ENCODE measurements at places on chromosomes 2 and 18.

GRCh38 chr2:187917535-187917934 lies 363.3 kb upstream of the TFPI start:
- H3K4me1 ChIP-seq: peaks cover 4% of the 10 kb centered on the region
- DNase-seq: no peak
- H3K36me3 ChIP-seq: no peaks in the 10 kb centered on the region
- H3K27me3 ChIP-seq: no peaks in the 10 kb centered on the region
- no peak overlapping the region for H3K27ac ChIP-seq

DNA sequence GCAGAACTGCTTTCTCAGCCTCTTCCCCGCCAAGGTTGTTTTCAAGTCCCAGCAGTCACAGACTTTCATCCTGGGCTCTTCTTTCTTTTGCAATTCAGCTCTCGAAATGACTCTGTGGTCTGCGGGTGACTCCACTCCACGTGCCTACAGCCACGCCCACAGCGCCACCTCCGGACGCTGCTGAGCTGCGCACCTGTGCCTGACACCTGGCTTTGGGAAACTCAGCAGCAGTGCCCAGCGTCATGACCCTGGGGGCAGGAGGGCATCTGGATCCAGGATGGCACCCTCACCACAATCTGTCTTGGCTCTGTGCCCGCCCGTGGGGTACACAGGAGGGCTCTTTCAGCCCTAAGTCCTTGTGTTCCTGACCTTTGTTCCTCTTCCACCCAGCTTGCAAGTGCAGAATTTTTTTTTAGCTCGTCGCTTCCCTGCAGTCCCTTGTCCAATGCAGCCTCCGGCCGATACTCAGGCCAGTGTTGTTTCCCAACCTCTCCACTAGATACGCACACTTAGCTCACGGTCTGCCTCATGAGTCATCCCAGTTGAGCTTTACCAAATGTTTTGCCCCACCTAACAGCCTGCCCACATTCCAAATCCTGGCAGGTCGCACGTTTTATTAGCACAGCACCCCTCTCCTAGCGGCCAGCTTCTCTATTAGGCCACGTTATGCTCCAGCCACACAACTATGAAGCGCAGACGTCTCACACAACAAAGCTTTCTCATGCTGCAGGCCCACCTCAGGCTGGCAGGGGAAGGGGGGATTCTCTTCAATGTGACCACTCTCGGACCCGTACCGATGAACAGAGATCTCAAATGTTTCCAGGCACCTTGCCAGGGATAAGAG lies 6.5 kb upstream of the CAPN10 start:
- peak overlapping the region; percentile 88 for H3K27ac ChIP-seq
- no peaks in the 10 kb centered on the region for H3K27me3 ChIP-seq
- peak; percentile 93 for DNase-seq
- H3K4me1 ChIP-seq: peaks cover 33% of the 10 kb centered on the region

GRCh38 chr2:138086576-138086975 lies 122.3 kb downstream of the HNMT start:
- H3K36me3 ChIP-seq: no peaks in the 10 kb centered on the region
- no peaks in the 10 kb centered on the region for H3K27me3 ChIP-seq
- H3K27ac ChIP-seq: no peak overlapping the region
- H3K4me3 ChIP-seq: no peak overlapping the region

DNA sequence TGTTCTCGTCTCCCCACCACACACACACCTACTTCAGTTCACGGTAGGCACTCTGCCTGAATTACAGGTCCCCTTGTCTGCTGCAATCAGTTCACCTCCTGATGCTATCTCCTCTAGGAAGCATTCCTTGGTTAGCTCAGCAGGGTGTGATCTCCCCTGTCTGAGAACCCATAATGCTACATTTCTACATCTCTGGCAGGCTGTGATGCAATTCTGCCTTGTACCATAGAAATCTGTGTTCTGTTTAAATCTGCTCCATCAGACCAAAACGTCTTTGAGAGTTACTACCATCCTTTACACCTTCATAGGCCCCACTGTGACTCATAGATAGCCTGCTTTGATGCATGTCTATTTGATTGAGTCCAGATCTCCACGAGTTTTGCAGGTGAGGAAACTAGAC lies 103.9 kb downstream of the TTC32 start:
- H3K36me3 ChIP-seq: no peaks in the 10 kb centered on the region
- DNase-seq: no peak
- H3K4me3 ChIP-seq: no peak overlapping the region
- H3K27ac ChIP-seq: no peak overlapping the region
- no peaks in the 10 kb centered on the region for H3K4me1 ChIP-seq

DNA sequence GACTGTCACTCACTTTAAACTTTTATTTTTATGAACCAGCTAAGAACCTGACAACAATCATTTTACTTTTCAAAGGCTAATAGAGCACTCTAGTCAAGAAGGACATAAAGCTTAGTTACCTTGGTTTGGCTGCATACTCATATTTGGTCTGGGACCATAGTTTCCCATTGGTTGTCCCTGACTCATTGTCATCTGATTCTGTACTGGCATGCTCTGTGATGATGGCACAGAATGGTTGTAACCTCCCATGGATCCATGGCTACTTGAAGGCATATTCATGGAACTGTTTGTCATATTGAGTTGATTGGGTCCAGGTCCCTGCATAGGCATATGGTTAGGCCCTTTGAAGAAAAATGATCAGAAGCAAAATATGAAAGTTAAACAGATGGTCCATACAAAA lies 37.9 kb downstream of the SS18 start:
- H3K27ac ChIP-seq: no peak overlapping the region
- no peak for DNase-seq
- H3K4me1 ChIP-seq: no peaks in the 10 kb centered on the region
- H3K4me3 ChIP-seq: no peak overlapping the region
- no peaks in the 10 kb centered on the region for H3K27me3 ChIP-seq

DNA sequence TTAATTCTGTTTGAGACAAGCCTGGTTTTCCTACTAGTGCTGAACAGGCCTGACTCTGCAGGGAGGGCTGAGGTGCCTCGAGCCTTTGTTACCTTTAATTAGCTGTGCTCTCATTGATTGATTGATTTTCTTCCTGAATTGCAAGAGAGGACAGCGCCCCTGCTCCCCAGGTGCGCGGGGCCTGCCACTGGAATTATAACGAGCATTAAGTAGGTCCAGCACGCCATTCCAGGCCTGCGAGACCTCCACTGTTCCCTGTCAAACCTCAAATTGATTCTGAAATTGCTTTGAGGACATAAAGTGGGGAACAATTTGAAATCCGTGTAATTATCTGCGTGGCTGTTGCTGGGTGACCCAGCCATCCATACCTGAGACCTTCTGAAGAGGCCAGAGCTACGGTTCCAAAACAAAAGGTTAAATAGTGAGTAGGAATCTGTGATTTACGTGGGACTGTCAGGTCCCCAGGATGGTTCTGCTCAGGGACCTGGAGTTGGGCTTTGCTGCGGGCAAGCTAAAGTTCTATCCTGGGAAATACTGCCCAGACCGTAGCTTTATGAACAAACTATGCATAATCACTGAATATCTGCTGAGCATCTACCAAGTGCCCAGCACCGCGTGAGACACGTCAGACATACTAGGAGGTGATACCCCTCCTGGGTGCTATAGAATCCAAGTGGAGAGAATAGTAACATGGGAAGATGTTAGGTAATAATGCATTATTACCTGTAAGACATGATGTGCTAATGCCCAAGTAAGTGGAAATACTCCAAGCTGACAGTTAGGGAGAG lies 104.1 kb downstream of the ZBTB7C start:
- H3K27me3 ChIP-seq: no peaks in the 10 kb centered on the region
- DNase-seq: no peak
- H3K36me3 ChIP-seq: no peaks in the 10 kb centered on the region
- H3K4me3 ChIP-seq: no peak overlapping the region
- H3K27ac ChIP-seq: no peak overlapping the region

DNA sequence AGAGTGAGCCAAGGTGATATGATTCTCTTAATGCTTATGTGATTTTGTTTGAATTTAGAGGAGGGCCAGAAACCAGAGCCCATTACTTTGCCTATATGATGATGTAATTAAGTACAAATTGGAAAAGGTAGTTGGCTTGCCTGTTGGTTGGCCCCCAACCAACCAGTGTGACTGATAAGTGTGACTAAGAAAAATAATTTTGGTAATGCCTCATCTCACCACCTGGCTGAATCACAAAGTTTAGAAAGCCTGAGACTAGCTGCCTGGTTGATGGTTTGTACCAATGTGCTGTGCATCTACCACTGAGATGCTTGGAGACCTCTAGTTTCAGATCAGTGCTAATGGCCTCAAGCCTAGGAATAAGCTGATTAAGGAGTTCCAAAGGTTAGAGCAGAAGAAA lies 338.7 kb downstream of the CDH2 start:
- no peaks in the 10 kb centered on the region for H3K4me1 ChIP-seq
- H3K27ac ChIP-seq: no peak overlapping the region
- no peak overlapping the region for H3K4me3 ChIP-seq
- no peaks in the 10 kb centered on the region for H3K27me3 ChIP-seq

DNA sequence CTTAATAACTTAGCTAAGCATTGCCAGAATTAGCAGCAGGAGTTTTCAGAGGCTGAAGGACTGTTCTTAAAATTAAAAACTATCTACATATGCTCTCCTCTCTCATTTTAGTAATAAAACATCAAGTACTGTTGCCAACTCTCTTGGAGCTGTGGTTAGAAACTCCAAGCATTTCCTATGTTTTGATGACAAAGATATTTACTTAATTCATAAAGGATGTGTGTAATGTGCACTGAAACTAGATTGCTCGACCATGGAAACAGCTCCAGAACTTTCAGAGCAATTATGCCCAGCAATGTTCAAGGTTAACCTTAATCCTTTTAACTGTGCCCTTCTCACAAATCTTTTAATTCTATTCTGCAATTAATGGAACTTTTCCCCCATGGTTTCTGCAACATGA lies 8.4 kb downstream of the GRP start:
- H3K4me3 ChIP-seq: no peak overlapping the region
- H3K27me3 ChIP-seq: peaks cover 32% of the 10 kb centered on the region
- H3K27ac ChIP-seq: no peak overlapping the region
- DNase-seq: no peak

- no peaks in the 10 kb centered on the region for H3K36me3 ChIP-seq
- H3K4me3 ChIP-seq: no peak overlapping the region
- peaks cover 6% of the 10 kb centered on the region for H3K4me1 ChIP-seq
- no peak for DNase-seq
- no peak overlapping the region for H3K27ac ChIP-seq
These were observed 75.0 kb downstream of the GLI2 start for GRCh38 chr2:120810639-120811038.

GRCh38 chr2:188452084-188452483 lies 160.4 kb downstream of the GULP1 start:
- no peaks in the 10 kb centered on the region for H3K4me1 ChIP-seq
- no peak overlapping the region for H3K4me3 ChIP-seq
- H3K36me3 ChIP-seq: no peaks in the 10 kb centered on the region
- H3K27ac ChIP-seq: no peak overlapping the region
- no peak for DNase-seq

- peaks cover 4% of the 10 kb centered on the region for H3K4me1 ChIP-seq
- peaks cover 40% of the 10 kb centered on the region for H3K36me3 ChIP-seq
- no peak overlapping the region for H3K27ac ChIP-seq
- no peaks in the 10 kb centered on the region for H3K27me3 ChIP-seq
- H3K4me3 ChIP-seq: no peak overlapping the region
- DNase-seq: no peak
These were observed 13.0 kb downstream of the YPEL5 start for GRCh38 chr2:30159766-30160165.

DNA sequence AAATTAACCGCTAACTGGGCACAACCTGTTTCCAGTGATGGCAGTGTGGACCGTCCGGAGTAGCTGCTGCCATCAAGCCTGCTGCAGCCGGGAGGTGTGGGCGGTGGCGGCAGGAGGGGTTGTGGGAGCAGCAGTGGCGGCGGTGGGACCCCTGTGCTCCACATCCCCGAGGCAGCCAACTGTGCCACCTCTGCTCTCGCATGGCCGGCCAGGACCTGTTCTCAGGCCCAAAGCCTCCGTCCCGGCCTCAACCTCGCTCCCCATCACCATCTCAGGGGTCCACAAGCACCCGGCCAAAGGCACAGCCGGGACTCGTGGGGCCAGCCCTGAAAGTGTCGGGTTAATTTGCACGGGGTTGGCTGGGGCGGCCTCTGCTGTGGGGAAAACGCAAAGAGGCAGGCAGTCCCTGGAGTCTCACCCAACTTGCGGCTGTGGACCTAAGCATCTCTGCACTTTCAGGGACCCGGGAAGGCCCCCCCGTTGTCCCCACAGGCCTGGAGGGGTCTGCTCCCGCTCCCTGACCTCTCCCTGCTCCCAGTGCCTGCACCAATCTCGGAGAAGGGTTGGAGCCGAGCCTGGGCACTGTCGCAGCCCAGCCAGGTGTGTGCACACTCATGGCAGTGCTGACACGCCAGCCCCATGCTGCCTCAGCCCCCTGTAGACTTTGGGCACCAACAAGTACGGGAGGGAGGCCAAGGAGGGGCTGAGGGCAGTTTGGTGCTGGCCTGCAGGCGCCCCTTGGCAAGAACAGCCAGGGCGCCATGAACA lies 44.4 kb upstream of the PEX13 start:
- no peak for DNase-seq
- H3K27ac ChIP-seq: no peak overlapping the region
- peaks cover 3% of the 10 kb centered on the region for H3K4me1 ChIP-seq
- H3K36me3 ChIP-seq: peaks cover 2% of the 10 kb centered on the region
- H3K27me3 ChIP-seq: no peaks in the 10 kb centered on the region

DNA sequence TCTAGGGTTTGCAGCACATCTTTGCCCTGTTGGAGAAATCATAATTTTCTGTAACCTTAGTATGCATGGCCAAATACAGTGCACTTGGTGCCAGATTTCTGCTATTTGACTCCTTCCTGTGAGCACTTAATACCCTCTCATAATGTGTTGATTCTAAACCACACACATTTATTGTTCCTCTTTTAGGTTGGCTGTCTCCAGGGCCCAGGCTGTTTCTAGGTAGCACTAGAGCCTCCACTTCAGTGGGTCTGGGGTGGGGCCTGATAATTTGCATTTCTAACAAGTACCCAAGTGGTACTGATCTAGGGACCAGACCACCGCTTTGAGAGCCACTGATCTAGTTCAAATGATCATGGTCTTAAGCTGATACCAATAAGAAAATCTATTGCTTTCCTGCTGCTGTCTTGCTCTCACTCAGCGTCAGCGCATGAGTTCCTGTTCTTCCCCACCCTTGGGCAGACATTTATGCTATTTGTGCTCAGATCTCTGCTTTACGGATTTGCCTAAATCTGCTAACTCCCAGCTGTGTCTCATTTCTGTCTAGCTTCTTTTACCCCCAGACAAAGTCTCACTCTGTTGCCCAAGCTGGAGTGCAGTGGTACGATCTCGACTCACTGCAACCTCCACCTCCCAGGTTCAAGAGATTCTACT lies 7.4 kb downstream of the PTRHD1 start:
- H3K27ac ChIP-seq: no peak overlapping the region
- DNase-seq: no peak
- no peak overlapping the region for H3K4me3 ChIP-seq
- no peaks in the 10 kb centered on the region for H3K27me3 ChIP-seq
- H3K36me3 ChIP-seq: peaks cover 8% of the 10 kb centered on the region

DNA sequence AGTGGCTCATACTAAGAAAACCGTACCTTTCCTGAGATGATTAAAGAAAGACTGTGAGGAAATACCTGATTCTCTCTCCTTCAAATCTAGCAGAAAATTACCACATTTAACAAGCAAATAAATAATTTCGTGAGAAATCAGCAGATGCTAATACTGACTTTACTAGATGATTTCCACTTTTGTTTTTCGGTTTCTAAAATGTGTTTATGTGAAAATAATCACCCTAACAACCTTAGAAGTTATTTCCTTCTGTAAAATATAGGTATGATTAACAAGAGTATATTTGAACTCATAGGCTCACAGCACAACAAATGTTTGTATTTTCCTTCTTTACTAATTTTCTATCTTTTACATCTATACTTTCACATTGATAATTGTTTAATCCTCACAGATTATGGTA lies 594.1 kb upstream of the FAM98A start:
- H3K27me3 ChIP-seq: no peaks in the 10 kb centered on the region
- H3K4me3 ChIP-seq: no peak overlapping the region
- no peaks in the 10 kb centered on the region for H3K36me3 ChIP-seq
- no peak overlapping the region for H3K27ac ChIP-seq
- H3K4me1 ChIP-seq: no peaks in the 10 kb centered on the region

Data from large intestine (tissue), 12 donors.